ENCODE measurements at places on chromosomes 2 and 18. TPM values are rescaled to one million over a fixed set of nuclear protein-coding genes. Genes with fewer than 3 reads are reported as not detected.
A peak's percentile ranks its signal among the peaks of the same experiment; 100 is the strongest.

CCDC141 gene
- total RNA-seq: 2.6 TPM

FAM124B gene
- total RNA-seq: 5.2 TPM

DNAJC5G gene
- 1.3 TPM for total RNA-seq

GRCh38 chr2:186569897-186570296 lies 20.0 kb upstream of the ITGAV start:
- no peak for DNase-seq

GRCh38 chr18:54873884-54874255 lies 45.6 kb downstream of the RAB27B start:
- DNase-seq: no peak

GRCh38 chr18:9418047-9418690 lies 57.1 kb upstream of the RALBP1 start:
- no peak for DNase-seq

DNA sequence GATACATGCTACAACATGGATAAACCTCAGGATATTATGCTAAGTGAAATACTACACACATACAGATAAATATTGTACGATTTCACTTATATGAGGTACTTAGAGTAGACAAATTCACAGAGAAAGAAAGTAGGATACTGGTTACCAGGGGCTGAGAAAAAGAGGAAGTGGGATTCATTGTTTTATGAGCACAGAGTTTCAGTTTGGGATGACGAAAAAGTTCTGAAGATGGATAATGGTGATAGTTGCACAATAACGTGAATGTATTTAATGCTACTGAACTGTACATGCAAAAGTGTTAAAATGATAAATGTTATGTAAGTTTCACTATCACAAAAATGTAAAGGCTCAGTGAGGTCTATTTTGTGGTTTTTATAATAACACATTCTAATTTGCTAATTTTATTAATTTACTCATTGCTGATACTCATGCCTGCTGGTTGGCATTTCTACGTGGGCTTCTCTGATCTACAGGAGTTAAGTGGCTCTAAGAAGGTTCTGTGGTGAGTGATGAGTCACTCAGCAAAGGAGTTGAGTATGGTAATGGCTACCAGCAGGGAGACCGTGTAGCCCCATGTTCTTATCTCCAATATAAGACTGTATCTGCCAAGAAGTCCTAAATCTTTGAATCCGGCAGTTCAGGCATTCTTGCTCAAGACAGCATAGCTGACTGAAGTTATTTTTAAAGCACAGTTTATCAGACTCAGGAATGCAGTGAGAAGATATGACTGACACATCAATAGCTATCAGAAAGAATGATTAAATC lies 41.1 kb downstream of the UPP2 start:
- no peak for DNase-seq

GRCh38 chr2:74290466-74291217 lies 52.6 kb downstream of the SLC4A5 start:
- DNase-seq: no peak

DNA sequence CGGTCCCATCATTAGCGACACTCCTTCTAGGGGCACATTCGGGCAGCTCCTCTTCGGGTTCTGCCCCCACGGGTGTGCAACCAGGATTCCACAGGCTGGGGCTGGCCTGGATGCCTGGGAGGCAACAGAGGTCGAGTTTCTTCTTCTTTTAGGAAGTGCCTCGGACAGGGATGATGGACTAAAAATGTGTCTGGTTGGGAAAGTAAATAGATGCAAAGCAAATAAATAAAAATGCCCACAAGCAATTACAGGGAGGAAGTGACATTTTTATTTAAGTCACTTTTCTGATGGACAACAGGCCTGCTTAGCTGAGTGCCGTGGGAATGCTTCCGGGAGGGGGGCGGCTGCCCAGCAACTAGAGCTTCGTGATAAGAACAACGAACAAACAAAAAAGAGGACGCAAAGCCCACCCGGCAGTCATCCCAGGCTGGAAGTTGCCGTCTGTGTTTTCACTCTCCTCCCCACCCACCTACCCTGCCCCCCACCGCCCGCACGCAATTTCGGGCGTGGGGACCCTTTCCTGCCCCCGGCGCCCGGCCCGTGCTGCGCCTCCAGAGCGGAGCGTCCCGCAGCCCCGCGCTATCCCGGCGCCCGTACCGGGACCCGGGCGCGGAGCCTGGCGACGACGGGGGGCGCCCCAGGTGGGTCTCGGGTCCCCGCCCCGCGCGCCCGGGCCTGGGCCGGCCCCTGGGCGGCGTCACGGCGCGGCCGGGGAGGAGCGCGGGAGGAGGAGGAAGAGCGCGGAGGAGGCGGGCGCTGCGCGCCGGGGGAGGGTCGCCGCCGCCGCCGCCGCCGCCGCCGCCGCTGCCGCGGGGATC lies 412 bp upstream of the NCK2 start:
- DNase-seq: peak; percentile 77

- no peak for DNase-seq
Measured at GRCh38 chr2:198756166-198756565, 701.6 kb downstream of the SATB2 start.

DNA sequence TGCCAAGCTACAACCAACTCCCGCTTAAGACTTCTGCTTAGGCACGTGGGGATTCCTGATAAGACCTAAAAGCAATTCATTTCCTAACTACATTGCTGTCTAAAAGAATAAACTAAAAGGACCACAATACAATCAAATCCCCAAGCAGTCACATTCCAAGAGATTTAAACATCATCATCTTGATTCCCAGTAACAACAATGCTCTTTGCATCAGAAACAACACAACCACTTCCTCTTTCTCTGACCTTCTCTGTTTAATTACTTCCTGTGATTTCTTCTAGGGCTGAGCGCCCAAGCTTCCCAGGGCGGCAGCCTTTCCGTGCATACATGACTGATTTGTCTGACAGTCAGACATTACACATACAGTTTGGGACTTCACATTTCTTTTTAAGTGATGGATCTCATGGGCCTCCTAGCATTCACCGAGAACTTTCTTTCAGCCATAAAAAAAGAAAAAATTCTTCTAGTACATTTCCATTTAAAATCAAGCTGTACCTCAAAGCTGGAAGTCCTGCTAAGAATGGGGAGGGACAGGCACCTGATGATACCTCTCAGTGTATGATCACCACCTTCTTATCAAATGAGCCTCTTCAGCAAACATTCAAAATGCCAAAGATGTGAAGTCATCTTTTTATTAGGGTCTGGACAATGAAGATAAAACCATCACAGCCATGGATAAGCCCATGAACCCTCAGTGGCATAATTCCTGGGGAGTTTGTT lies 11.5 kb downstream of the SPRED2 start:
- no peak for DNase-seq

DNA sequence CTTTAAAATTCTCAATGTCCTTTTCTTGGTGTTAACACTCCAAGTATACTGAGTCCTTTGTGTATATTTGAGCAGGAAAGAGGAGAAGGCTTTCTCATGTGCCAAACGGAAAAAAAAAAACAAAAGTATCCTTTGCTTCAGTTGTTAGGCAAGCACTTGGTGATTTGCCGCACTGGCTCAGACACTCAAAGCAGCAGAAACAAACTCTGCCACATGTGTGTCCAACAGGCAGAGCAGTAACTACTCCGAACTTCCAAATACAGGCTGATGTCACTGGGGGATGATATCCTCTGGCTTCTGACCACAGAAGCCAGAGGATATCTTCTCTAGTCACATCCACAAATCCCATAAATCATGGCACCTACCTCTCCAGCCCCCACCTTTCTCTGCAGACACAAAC lies 108.0 kb upstream of the SALL3 start:
- DNase-seq: no peak

DNA sequence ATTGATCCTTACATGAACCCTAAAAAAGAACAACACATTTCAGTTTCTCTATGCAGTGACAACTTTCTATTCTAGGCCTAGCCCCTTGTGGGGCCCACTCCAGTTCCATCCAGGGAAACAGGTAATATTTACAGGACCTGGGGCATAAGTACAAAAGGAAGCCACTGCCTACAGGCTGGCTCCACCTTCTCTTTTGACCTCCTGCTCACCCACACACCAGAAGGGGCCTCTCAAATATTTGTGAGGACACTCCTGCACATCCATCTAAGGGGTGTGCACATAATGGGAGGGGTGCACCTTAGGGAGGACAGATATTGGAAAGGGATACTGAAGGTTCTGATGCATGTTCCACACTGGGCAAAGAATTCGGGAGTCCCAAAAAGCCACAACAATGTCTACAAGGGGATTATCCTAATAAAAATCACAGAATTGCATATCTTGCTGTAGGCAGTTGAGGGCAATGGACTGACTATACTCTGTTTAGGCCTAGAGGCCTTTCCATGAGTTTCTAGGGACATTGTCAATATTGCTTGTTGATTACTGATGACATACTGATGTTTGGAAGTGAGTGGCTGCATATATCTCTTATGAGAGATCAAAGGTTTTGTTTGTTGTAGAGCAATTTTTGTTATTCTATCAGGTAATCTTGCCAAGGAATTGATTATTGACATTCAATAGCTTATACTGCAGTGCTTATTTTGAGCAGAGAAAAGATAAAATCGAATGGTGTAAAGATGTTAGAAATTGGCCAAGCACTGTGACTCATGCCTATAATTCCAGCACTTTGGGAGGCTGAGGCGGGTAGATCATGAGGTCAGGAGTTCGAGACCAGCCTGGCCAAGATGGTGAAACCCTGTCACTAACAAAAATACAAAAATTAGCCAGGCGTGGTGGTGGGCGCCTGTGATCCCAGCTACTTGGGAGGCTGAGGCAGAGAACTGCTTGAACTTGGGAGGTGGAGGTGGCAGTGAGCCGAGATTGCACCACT lies 23.8 kb upstream of the HNRNPA3 start:
- no peak for DNase-seq

GRCh38 chr2:171247741-171248662 lies 87.3 kb upstream of the TLK1 start:
- no peak for DNase-seq

DNA sequence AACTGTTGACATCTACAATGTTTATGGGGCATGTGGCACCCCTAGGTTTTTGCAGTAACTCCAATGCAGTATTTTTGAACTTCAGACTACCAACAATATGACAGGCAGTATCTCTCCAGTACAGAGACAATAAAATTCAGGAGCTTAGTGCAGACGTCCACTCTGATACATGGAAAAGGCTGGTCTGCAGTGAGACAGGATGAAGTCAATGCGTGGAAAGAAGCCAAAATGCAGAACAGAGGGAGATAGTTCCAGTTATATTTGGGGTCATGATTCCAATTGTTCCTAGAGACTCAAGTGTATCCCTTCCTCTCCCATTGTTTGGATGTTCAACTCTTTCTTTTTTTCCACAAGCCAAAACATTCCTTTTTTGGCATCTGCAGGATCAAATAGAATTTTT lies 18.7 kb upstream of the SMAD2 start:
- DNase-seq: no peak

DNA sequence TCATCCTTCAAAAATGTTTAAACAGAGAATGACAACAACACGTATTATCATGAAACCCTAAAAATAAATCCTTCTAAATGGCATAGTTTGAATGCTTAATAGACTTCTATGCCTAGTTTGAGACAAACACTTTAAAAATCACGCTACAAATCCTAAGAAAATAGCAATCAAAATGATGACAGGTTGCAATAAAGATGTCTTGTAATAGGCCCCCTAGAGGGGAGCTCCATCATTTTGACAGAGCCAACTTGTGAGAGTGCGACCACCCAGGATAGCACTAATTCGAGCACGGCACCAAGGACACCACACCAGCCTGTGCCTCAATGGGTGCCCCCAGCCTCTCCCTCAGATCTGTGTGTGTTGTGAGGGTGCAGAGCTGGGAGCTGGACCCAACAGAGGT lies 241.3 kb upstream of the PXDN start:
- DNase-seq: no peak

- DNase-seq: no peak
Measured at GRCh38 chr2:85421260-85422071, 3.0 kb downstream of the SH2D6 start.

- no peak for DNase-seq
Measured at GRCh38 chr2:179444056-179444455, 179.4 kb upstream of the SESTD1 start.

GRCh38 chr2:2107627-2108026 lies 223.4 kb downstream of the MYT1L start:
- DNase-seq: no peak

- DNase-seq: no peak
Measured at GRCh38 chr2:238817382-238817781, 30.5 kb upstream of the TWIST2 start.

Data from cerebellum (tissue), 4 donors.